ENCODE measurements at places on chromosomes 7 and 10.
A peak's percentile ranks its signal among the peaks of the same experiment; 100 is the strongest.

GRCh38 chr7:15662451-15662850, 24.0 kb downstream of the MEOX2 start:
- DNase-seq: no peak

DNA sequence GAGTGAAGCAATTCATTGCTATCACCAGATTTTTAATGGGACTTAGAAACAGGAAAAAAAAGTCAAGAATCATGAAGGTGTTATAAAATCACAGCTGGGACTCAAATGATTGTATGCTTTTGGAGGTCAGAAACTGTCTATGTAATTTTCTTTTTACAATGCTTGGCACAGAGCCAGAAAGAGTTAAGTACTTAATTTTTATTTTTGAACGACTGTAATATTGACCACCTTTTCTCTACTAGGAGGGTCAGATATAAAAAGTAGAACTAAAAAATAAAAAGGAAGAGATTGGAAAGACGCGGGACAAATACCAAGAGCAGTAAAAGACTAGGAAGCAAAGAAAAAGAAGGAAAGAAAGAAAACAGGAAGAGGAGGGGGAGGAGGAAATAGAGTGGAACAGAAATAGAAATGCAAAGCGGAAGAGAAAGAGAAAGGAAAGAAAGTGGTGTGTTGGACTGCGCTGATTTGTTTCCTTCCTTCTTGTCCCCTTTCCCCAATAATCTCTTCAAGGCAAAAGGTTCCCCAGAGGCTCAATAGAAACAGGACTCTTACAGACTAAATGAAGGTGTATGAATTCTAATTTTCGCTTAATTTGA, 23.2 kb upstream of the C1GALT1 start:
- DNase-seq: no peak

- no peak for DNase-seq
Observed at GRCh38 chr7:39161903-39162302, 184.2 kb downstream of the POU6F2 start.

DNA sequence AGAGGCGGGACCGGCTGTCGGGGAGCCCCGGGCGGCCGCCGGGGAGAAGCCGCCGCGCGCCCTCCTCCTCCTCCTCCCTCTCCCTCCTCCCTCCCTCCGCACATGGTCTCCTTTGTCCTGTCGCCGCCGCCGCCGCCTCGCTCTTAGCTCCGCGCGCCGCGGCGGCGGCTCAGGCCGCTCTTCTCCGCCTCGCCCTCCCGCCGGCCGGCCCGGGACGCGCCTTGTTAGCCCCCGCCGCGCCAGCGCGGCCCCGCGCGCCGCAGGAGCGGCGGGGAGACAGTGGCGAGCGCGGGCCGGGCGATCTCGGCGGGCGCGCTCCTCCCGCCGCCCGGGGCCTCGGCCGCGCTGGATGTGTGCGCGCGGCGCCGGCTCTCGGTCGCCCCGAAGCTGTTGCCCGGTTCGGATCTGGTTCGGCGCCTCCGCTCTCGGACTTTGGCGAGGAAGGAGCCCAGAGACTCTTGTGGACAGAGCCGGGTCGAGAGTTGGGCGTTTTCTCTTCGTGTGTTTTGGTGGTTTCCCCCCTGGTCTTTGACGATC, 437.4 kb upstream of the GALNT17 start:
- no peak for DNase-seq

DNA sequence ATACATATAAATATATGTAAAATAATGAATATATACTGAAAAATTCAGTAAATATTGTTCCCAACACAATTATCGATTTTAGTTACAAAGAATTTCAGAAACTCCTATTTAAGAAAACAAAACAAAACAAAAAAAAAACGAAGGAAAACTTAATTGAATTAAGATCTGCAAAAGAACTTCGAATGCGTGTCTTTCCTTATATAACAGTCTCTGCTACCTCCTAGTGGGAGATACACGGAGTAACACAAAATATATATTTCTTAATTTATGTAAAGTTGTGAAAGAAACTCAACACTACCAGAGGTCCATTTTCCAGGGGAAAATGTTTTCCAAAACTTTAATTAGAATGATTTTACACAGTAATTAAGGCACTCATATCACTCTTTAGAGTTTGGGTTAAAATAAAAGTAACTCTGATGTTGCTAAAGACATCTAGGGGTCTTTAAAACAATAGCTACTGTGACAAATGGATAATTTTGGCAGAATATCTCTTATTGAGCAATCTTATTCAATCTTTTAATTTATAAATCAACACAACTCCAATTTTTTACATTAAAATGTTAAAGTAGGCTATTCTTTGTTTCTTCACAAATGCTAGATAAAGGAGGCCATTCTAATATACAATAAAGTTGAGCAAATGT, 41.6 kb downstream of the NEBL start:
- DNase-seq: peak; percentile 27
